ENCODE measurements at places on chromosomes 6 and 20.

DNA sequence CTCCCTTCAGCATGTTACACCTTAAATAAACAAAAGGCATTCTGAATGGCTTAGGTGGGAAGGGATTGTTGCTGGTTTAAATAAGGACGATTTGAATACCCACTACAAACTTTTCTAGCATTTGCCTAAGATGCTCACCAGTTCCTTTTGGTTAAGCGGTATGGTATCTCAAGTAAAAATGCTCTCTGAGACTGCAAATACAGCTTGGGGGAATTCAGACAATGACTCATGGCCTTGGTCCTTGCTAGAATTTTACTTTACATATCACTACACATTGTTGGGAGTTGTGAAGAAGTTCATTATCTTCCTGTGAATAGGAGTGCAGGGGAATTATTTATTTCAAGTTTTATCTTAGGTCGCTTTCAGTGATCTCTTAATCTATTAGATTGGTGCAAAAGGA is 670.7 kb downstream of the UTRN start:
- DNase-seq = no peak

DNA sequence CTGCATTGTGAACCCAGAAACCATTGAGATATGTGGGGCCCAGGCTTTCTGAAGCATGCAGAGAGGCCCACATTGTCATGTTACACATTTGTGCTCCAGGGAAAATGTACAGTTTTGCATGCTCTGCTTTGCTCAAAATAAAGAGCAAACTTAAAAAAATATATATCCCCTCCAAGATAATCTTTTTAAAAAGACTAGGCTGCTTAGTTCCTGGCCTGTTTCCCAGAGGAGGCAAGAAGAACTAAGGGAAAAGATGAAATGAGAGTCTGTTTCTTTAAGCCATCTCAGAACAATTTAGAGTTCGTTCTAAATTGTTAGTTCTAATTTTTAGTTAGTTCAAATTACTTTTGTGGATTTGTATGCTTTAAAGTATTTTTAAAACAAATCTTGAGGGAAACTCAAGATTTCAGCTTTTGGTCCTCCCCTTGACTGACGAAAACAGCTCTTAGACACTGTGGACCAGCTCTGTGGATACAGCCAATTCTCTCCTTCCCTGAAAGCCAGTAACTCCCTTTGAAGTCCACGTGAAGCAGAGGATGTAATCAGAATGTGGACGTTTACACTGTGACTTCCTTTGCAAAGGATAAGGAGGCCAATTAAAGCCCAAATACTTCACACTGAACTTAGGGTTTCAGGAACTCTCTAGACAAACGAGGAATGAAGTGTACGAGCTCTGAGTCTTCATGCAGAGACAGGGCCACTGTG is 84.7 kb downstream of the CD164 start:
- DNase-seq = no peak

GRCh38 chr20:14953736-14954135 is 616.3 kb upstream of the FLRT3 start:
- no peak for DNase-seq

- DNase-seq = no peak
Measured at GRCh38 chr6:36639171-36639808, 39.2 kb upstream of the CDKN1A start.

DNA sequence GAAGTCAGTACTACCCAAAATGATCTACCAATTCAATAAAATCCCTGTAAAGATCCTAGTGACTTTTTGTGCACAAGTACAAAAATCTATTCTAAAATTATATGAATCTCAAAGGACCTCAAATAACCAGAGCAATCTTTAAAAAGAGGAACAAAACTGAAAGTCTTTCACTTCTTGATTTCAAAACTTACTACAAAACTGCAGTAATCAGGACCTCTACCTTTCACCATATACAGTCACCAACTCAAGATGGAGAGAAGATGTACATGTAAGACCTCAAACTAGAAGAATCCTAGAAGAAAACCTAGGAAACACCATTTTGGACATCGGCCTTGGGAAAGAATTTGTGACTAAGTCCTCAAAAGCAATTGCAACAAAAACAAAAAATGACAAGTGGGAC is 109.5 kb upstream of the CD93 start:
- no peak for DNase-seq

Data from frontal cortex (tissue), 4 donors.